Globus pallidus (tissue), 1 donor: ENCODE measurements at places on chromosomes 5 and 9.
A peak's percentile ranks its signal among the peaks of the same experiment; 100 is the strongest.

DNA sequence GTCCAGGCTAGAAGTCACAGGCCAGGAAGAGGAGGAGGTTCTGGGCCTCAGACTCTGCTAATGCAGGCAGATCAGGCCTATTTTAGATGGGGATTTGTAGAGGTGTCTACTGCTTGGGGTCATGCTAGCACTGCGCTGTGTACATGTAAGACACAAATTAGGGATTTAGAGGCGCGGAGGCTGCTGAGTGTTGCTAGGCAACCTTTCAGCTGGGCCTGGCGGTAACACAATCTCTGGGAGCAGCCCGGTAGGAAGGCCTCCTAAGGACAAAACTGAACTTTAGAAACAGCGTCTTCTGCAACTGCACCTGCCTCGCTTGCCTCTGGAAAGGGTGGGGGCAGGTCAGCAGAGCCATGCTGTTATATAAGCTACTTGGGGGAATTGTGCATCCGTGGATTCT, 147.9 kb downstream of the MACROH2A1 start:
- DNase-seq: no peak

DNA sequence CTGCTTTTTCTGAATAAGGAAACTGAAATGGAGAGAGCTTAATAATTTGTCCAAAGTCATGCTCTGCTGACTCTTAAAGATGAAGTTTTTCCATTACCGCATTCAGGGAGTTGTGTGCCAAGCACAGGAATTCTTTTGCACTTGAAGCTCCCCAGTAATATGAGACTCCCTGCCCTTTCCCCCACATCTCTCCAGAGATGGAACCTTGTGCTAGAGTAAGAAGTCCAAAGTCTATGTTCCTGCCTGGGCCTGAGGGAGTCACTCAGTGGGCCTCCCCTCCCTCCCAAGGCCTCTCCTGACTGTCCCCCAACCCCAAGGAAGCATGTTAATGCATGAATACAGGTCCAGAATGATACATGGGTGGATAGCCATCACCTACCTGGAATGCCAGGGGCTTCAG, 173.3 kb upstream of the SEMA6A start:
- no peak for DNase-seq

DNA sequence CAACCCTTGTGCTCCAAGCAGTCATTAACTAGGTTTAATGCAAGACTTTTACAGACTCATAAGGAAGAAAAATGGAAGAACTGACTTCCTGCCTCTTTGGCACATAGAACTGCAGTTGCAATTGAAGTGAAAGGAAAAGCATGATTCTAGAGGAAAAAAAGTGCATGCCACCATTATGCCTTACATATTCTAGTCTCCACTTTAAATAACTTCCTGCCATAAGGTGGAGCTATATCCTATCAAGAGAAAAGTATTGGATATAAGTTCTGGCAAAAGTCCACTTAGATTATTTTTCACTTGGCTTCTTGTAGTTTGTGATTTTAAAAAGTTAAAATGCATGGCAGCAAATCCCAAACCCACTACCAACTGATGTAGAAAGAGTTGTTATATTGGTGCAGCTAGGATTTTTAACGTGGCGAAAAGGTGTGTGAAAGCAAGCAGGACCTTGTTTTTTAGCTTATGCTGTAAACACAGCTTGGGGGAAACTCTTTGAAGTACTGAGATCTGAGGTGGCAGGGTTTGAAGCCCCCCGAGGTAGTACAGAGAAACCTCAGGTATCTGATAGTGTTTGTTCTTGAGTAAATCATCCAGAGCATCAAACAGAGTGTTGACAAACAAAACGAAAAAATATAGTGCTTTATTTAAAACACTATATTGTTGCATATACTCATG, 117.9 kb downstream of the ANXA1 start:
- DNase-seq: peak; percentile 6

- DNase-seq: no peak
These were observed 1262.6 kb downstream of the EFNA5 start for GRCh38 chr5:106408141-106408540.

GRCh38 chr5:135323701-135324132, 75.3 kb downstream of the MACROH2A1 start:
- DNase-seq: no peak

GRCh38 chr5:163432544-163432943, 4.9 kb upstream of the CCNG1 start:
- no peak for DNase-seq

GRCh38 chr5:38420691-38421390, 135.6 kb downstream of the LIFR start:
- peak; percentile 38 for DNase-seq

GRCh38 chr9:13575558-13575957, 296.1 kb upstream of the MPDZ start:
- no peak for DNase-seq

DNA sequence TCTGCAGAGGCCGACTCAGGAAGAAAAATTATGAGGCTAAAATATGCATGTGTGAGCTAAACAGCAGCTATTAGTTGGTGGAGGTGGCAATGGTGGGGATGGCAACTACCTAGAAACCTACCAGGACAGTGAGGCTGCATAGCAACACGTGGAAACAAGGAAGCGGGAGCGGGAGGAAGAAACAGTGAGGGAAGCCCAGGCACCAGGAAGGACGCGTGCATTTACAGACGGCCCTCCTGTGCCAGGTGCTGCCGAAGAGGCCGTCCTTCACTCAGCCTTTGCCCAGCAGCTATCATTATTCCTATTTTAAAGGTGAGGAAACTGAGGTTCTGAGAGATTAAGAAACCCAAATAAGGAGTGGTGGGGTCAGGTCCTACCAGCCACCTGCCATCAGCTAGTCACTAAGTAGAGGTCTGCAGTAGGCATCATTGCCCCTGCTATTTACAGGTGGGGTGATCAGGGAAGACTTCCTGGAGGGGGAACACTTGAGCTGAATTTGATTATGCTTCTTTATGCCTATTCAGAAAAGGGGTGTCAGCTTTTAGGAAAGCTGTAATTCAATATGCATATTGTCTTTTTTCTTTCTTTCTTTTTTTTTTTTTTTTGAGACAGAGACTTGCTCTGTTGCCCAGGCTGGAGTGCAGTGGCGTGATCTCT, 125.3 kb downstream of the CRB2 start:
- DNase-seq: no peak

DNA sequence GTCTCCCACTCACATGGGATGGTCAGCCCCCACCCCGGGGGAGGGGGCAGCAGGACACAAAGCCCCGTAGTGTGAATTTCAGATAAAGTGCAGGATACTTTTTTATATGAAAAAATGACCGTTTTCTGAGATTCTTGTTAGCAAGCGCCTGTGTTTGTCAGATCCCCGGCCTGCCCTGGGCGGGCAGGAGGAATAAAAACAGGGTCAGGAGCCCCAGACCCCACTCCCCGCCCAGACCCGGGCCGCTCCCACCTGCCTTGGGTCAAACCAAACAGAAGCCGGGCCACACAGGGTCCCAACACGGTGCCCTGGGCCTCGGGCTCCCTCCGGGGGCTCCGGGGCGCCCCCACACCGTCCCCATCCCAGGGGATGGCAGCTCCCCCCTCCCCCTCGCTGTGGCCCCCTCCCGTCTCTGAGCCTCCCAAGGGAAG, 13.5 kb upstream of the NRARP start:
- no peak for DNase-seq
